Thoracic aorta (tissue), 2 donors: ENCODE measurements at places on chromosomes 13 and 19.

GRCh38 chr13:93686399-93686798 lies 459.8 kb downstream of the GPC6 start:
- DNase-seq: no peak

DNA sequence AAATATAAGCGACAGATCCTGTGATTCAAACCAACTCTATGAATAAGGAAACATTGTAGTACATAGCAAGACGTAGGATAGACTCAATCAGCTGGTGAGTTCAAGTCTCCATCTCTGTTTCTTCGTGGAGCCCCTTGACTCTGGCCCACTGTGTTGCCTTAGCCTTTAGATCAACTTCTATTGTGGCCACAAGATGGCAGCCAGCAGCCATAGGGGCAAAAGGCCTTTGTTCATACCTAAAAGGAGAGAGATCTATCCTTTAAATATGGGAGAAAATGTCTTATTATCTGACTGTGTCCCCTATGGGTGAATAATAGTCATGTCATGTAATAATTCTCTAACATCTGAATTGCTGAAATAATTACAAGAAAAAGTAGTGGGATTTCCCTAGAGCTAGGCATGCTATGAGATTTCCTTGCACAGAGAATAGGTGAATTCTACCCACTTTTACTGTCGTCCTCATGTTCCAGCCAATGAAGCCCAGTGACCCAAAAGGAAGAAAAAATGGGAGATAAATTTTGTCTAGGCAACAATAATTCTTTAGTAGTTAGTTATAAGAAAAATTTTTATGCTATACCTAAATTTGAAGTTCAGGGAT lies 129.4 kb downstream of the PCDH20 start:
- no peak for DNase-seq

- DNase-seq: no peak
Observed at GRCh38 chr19:29259867-29260281, 46.9 kb upstream of the UQCRFS1 start.

- no peak for DNase-seq
Observed at GRCh38 chr13:72689181-72689696, 38.2 kb downstream of the MZT1 start.

- no peak for DNase-seq
Observed at GRCh38 chr13:78650717-78651083, 8.3 kb downstream of the OBI1 start.
